ENCODE measurements at places on chromosomes 11 and 22. TPM values are rescaled to one million over a fixed set of nuclear protein-coding genes. Genes with fewer than 3 reads are reported as not detected.

Gene MUC2
- total RNA-seq = not detected

Gene BMAL1
- 10.1 TPM for total RNA-seq

Gene C22orf42
- not detected for total RNA-seq

Gene BAIAP2L2
- total RNA-seq = 0.20 TPM

Gene ELFN2
- total RNA-seq = 1.3 TPM

Gene PANX3
- not detected for total RNA-seq

Gene GRIK4
- total RNA-seq = 0.74 TPM

Gene HEPN1
- not detected for total RNA-seq

Gene SERPING1
- not detected for total RNA-seq

Gene FZD4
- 112 TPM for total RNA-seq

Gene SEPTIN5
- total RNA-seq = 31.1 TPM

Gene MUC15
- total RNA-seq = not detected

Gene CCDC15
- 3.8 TPM for total RNA-seq

Gene RIBC2
- total RNA-seq = 5.7 TPM

Gene HIKESHI
- 38.7 TPM for total RNA-seq

Gene PHLDB1
- total RNA-seq = 183 TPM

Gene DRICH1
- not detected for total RNA-seq

Gene RAG2
- not detected for total RNA-seq

Gene UBE2L6
- 22.3 TPM for total RNA-seq

Gene NLRP14
- total RNA-seq = 0.35 TPM

Gene MS4A15
- not detected for total RNA-seq

Gene CCDC73
- not detected for total RNA-seq

Gene PIWIL4
- total RNA-seq = 0.25 TPM

Gene TMEM225
- total RNA-seq = not detected

Gene HORMAD2
- total RNA-seq = not detected

Gene FGF19
- total RNA-seq = not detected

Gene TSPO
- total RNA-seq = 328 TPM

Gene MIAT
- 0.53 TPM for total RNA-seq

Gene CHRM1
- total RNA-seq = not detected

Gene OR51E2
- total RNA-seq = not detected

Gene TECTA
- total RNA-seq = 0.28 TPM

Gene FAM180B
- total RNA-seq = not detected

Gene PHF21A
- 26.9 TPM for total RNA-seq

Gene RHOD
- total RNA-seq = 10.5 TPM

Gene MRE11
- total RNA-seq = 22.0 TPM

Gene PACSIN3
- total RNA-seq = 27.2 TPM

Gene KRTAP5-2
- total RNA-seq = not detected

Gene TIGD3
- total RNA-seq = not detected

Gene PPP1R14B
- total RNA-seq = 431 TPM

Gene C11orf16
- not detected for total RNA-seq

Gene CHEK2
- total RNA-seq = 24.6 TPM

Gene AAMDC
- total RNA-seq = 51.0 TPM

Gene RFPL1
- total RNA-seq = not detected

Gene APOC3
- not detected for total RNA-seq

Gene MIOX
- not detected for total RNA-seq

Gene SHISA8
- total RNA-seq = not detected

Gene BTG4
- total RNA-seq = not detected

Gene SORL1
- total RNA-seq = 0.31 TPM

Gene INS
- not detected for total RNA-seq

Gene OSBP2
- total RNA-seq = 6.5 TPM

Gene LMO2
- total RNA-seq = 62.4 TPM

Gene C11orf52
- 0.31 TPM for total RNA-seq

Gene NRGN
- total RNA-seq = 33.5 TPM

All from endothelial cell of umbilical vein (primary cell).